ENCODE measurements at places on chromosomes 7 and 10.

DNA sequence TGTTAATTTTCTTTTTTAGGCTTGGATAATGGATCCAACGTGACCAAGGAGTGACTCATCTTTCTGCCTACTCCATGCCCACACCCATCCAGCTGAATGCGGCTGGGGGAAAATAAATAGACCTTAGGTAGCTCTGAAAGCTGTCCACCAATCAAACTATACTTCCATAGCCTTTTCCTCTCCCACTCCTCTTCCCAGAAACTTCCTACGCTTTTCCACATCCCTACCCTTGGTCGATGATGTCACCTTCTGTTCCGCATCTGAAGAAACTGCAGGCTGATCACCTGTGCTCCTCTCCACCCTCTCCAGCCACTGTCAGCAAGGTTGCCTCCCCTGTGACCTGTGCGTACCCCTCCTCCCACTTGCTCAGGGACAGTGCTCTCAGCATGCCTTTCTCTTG, 359.8 kb upstream of the KLF6 start:
- no peak for DNase-seq

DNA sequence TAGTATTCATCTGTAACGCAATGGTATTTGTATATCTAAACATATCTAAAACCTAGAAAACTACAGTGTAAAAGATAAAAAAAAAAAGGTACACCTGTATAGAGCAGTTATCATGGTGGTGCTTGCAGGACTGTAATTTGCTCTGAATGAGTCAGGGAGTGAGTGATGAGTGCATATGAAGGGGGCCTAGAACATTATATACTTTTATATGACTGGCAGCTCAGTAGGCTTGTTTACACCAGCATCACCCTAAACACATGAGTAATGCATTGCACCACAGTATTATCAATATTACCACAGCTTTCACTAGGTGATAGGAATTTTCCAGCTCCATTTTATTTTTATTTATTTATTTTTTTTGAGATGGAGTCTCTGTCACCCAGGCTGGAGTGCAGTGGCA, 40.8 kb downstream of the TRIM24 start:
- no peak for DNase-seq

DNA sequence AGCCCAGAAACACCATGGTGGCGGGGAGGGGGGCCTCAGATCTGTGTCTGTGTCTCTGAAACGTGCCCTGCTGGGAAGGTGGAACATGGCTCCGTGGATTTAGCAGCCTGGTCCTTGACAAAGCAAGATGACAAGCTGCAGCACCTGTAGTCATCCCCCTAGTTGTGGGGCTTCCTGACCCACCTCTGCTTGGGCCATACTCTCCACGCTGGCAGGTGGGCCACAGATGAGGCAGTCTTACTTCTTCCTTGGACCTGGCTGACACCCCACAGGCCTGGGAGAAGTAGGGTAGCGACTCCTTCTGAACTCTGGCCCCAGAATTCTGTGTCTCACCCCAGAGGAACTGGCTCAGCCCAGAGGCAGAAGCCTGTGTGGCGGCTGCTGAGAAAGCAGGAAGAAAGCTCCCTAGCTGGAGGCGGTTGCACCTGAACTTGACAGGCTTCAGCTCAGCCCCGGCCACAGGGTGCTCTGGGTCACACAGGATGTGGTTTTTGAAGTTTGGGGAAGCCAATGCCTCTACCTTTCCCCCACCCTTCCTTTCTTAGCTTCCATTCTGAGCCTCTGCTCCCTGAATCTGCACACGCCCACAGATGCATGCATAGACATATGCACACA, 113.9 kb downstream of the ABLIM1 start:
- DNase-seq = peak; percentile 63

DNA sequence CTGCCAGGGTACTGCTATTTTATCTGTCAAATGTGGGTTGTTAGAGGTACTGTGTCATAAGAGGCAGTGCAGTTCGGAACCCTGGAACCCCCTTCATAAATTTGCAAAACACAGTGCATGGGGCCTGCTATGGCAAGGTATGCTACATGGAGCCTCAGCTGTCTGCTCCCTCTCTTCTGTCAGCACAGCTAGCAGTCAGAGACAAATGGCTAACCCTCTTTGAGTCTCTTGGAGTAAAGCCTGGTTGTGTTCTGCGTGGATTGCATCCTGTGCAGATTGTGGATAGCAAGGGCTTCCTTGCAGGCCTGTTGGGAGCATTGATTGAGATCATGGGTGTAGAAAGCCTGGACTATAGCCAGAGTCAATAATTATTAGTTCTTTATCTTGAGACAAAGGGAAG, 397.8 kb downstream of the AUTS2 start:
- no peak for DNase-seq

GRCh38 chr10:89879121-89879520, 177.7 kb downstream of the KIF20B start:
- DNase-seq = no peak

DNA sequence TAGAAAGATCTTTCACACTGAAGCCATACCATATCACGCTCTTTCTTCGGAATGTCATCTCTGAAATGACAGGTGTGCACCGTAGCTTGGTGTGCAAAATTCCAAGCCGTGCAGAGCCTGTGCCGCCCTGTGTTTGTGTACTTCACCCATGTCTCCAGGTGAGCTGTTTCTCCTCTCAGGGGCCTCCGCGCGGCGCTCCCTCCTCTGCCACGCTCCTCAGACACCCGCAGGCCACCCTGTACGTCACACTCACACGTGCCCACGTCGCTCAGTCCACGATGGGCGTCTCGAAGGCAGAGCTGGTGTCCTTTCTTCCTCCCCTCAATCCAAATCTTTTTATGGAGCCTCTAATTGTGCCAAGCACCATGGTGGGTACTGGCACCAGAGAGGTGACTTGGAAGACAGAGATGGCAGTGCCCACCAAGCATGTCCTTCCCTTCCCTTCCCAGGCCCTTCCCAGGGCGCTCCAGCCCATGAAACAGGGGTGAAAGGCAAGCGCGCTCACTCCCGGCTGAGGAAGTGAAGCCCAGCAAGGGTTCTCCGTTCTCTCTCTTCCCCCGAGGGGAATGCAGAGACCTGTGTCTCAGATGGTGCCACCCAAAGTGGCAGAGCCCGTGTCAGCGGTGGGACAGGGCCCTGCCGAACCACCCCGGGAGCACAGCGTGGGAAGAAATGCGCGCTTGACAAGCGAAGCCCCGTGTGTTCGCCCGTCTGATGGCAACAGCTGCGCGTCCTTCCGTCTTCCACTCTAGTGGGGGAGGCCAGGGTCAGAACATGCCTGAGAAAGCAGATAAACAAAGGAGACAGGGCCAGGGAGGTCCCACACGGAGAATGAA, 292.5 kb upstream of the SHH start:
- DNase-seq = no peak

DNA sequence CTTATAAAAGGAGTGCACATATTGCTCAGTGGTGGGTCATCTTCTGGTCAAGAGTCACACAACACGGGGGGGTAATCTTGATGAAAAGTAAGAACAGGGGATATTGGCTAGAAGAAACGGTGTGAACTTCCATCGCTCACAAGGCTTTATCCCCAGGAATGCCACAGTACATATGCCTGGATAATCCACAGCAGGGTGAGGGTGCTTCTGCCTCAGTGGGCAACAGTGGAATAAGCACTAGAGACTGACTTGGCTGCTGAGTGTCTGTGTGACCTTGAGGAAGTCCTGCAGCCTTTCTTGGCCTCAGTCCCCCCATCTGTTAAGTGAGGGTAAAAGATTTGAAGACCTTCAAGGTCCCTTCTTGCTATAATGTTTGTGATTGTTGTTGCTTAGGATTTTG, 44.9 kb upstream of the SHH start:
- no peak for DNase-seq

DNA sequence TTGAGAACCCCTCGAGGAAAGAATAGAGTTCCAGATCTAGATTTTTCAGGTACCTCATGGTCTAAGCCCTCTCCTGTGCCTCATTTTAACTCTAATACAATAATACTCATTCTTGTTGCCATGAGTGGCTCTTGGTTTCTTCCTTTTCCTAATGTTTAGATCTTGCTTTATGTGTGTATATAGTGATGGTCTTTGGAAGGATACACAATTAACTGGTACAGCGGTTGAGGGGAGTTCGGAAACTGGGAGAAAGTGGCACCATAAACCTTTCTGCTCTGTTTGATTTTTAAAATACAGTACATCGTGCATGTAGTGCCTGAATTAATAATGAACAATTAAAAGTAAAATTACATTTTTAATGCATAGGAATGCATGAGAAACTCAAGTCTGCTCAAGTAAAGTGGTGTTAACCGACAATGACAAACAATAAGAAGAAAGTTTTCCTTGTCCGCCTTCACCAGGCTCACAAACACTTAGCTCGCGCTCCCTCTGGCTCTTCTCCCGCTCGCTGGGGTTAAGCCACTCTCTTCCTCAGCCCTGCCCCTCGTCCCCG, 386 bp upstream of the EIF4EBP2 start:
- no peak for DNase-seq

- DNase-seq = no peak
These were observed 72.0 kb upstream of the PARD3 start for GRCh38 chr10:34886906-34887642.

GRCh38 chr7:48031111-48031510, 2.2 kb upstream of the SUN3 start:
- DNase-seq = no peak

DNA sequence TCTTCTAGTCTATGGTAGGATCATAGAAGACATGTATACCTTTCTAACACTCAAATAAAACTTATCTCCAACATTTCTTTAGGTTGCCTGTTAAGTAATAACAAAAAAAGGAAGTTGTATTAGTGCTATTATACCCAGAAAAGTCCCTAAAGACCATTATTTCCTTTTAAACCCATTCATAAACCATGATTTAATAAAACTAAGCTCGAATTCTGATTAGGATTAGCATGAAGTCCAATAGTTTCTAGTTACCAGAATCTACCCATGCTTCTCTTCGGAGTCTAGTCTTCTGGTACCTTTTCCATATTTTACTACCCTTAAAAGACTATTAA, 62.7 kb downstream of the USP6NL start:
- DNase-seq = no peak

GRCh38 chr10:24690961-24691512, 32.6 kb downstream of the ARHGAP21 start:
- DNase-seq = no peak

GRCh38 chr7:21922605-21923004, 23.1 kb downstream of the CDCA7L start:
- no peak for DNase-seq

DNA sequence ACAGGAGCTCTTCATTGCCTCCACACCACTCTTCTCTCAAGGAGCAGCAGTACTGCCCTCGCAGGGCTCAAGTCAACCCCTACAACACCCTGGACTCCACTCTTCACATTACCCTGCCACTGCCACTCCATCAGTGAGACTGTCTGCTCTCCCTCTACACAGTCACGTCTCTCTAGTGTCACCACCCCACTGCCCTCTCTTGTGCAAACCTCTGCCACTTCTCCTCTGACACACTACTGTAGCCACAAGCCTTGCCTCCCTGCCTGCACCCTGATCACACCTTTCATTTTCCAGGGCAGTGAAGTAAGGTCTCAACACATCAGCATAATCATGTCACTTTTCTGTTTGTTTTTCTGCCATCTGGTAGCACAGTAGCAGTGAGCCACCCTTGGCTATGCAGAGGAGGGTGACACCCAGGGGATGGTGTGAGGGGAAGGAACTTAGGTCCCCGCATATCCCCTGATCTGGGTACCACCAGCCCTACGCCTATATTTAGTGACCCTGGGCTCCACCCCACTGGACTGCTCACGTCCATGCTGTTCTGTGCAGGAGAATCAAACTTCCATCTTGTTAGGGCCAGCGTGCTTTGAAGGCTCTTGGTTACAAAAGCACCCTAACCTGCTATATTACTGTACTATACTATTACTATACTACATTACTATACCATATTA, 1.6 kb downstream of the C10orf143 start:
- no peak for DNase-seq

GRCh38 chr10:99449023-99449422, 18.6 kb upstream of the GOT1 start:
- DNase-seq = no peak

DNA sequence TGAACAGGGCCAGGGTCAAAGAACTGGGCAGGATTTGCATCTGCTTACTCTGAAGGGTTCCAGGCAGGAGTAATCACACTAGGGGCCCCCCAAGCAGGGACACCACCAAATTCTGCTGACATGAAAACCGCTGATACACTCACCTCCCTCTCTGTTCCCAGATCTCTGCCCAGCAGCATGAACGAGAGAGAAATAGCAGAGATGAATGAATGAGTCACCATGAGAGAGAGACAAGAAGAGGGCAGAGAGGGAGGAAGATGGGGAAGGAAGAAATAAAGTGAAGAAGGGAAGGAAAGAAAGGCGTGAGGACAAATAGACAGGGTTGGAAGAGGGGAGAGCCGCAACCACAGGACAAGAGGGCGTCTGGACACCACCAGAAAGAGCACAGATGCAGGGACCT, 285.9 kb upstream of the NEBL start:
- no peak for DNase-seq

GRCh38 chr7:95066737-95067530, 159.5 kb downstream of the PPP1R9A start:
- no peak for DNase-seq

DNA sequence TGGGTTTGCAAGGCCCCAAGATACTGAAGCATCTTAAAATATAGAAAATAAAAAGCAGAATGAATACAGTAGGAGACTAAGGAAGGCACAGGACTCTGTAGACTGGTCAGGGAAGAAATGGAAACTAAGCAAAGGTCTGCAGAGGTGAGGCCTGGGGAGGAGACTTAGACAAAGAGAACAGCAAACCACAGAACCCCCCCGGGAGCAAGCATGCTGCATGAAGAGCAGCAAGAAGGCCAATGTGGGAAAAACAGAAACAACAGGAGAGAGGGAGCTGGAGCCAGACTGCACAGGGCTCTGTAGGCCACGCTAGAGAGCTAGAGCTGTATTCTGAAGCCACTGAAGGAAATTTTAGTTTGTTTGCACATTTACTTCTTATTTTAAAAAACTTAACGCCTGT, 45.7 kb upstream of the ARID5B start:
- no peak for DNase-seq
